ENCODE measurements at places on chromosomes 2 and 18.

- DNase-seq: no peak
These were observed 108.9 kb downstream of the TAF4B start for GRCh38 chr18:26335156-26335555.

- no peak for DNase-seq
These were observed 916 bp downstream of the CETN1 start for GRCh38 chr18:581096-581495.

- DNase-seq: no peak
These were observed 460.4 kb downstream of the STK39 start for GRCh38 chr2:167787021-167787420.

GRCh38 chr18:50356036-50356945 lies 18.6 kb upstream of the SKA1 start:
- no peak for DNase-seq

GRCh38 chr2:31011587-31011986 lies 126.7 kb downstream of the GALNT14 start:
- no peak for DNase-seq

GRCh38 chr18:55633032-55633431 lies 45.0 kb upstream of the TCF4 start:
- no peak for DNase-seq

DNA sequence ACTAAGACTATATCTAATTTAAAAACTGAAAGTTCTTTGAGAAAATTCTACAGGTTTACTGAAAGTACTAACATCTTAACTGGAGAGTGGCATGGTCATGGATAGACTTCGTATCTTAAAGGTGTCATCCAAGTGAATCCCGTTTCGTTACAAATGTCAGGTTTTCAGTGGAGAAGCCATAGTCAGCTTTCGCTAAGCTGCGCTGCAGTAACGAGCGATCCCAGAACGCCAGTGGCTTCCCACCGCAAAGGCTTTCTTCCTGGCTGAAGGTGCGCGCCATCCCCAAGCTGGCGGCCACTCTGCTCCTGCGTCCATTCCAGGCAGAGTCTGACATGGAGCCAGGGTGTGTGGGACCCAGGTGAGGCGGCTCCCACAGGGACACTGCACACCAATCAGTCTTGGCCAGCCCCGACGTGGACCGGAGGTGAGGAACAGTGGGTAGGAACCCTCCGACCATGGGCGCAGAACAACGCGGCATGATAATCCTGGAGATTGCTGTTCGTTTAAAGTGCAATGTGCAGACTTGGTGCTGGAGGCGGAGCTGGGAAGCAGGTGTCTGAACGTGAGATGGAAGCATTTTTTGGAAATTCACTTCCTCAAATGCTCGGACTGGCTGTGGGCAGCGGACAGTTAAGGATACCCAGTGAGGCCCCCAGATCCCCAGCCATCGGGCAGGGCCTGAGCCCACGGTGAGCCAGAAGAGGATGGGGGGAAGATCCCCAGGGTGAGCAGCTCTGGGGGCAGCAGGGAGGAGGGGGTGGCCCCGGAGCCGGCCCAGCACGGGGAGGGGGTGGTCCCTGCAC lies 27.8 kb upstream of the KCNG2 start:
- DNase-seq: no peak

GRCh38 chr2:74688881-74689280 lies 34.8 kb downstream of the SEMA4F start:
- no peak for DNase-seq
